ENCODE measurements at places on chromosomes 4 and X.

- no peak for DNase-seq
Observed at GRCh38 chr4:120636120-120636630, 286.4 kb downstream of the PRDM5 start.

- DNase-seq, result no peak
Observed at GRCh38 chr4:61318431-61318830, 118.3 kb downstream of the ADGRL3 start.

GRCh38 chr4:40915318-40916217 lies 165.8 kb downstream of the NSUN7 start:
- peak; percentile 85 for DNase-seq

DNA sequence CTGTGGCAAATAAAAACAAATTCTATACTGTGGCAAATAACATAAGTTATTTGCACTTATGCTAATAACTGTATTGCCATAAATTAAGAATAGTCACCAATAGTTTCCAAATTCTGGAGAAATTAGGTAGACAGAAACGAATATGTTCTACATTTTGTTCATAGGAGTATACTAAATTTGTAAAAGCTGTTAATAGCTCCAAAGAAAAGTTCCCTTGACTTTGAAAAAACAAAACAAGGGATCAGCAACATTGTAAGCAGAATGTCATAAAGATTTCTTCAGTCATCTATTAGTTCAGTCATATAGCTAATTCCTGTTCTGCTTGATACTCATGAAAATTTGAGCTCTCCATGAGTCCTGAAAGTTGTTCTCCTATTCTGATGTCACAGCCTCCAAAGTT lies 1472.8 kb downstream of the C4orf33 start:
- no peak for DNase-seq

DNA sequence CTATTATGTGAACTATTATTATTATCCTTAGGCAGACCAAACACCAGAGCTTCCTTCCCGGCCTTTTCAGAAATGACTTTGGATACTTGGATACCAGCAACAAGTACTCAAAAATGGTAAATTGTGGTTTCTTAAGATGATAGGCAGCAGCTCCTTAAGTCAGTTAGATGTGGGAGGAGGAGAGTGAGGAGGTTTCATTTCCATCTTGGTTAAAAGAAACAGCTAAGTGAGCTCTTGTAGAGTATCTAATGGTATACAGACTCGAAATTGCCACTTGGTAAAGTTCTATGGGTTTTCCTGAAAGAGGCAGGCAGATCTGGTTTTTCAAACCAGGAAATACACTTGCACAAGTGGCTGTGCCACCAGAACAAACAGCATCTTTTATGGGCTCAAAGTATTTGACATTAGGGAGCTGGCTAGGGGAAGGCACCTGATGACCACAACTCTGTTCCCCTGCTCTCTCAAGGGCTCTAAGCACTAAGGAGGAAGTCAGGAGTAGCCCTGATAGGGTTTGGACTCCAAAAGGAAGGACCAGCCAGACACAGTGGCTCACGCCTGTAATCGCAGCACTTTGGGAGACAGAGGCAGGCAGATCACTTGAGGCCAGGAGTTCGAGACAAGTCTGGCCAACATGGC lies 130.9 kb downstream of the TMEM164 start:
- no peak for DNase-seq

DNA sequence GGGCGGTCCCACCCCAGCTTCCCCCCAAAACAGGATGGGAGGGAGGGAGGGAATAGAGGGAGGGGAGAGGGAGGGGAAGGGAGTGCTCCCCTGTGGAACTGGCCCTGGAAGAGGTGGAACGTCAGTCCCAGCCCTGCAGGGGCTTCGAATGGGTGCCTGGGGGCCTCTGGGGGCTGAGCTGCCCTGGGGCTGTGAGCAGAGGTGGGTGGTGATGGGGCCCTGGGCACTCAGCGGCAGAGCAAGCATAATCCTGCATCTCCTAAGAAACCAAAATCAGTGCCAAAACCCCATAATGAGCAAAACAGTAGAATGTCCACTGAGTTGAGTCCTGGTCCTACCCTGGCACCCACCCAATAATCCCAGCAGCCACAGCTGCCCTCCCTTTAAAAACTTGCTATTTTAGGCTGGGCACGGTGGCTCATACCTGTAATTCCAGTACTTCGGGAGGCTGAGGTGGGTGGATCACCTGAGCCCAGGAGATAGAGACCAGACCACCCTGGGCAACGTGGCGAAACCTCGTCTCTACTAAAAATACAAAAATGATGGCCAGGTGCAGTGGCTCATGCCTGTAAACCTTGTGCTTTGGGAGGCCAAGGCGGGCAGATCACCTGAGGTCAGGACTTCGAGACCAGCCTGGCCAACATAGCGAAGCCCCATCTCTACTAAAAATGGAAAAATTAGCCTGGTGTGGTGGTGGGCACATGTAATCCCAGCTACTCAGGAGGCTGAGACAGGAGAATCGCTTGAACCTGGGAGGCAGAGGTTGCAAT lies 11.1 kb downstream of the DOK7 start:
- no peak for DNase-seq

- DNase-seq, result no peak
Observed at GRCh38 chr4:169567916-169568315, 44.5 kb downstream of the NEK1 start.

DNA sequence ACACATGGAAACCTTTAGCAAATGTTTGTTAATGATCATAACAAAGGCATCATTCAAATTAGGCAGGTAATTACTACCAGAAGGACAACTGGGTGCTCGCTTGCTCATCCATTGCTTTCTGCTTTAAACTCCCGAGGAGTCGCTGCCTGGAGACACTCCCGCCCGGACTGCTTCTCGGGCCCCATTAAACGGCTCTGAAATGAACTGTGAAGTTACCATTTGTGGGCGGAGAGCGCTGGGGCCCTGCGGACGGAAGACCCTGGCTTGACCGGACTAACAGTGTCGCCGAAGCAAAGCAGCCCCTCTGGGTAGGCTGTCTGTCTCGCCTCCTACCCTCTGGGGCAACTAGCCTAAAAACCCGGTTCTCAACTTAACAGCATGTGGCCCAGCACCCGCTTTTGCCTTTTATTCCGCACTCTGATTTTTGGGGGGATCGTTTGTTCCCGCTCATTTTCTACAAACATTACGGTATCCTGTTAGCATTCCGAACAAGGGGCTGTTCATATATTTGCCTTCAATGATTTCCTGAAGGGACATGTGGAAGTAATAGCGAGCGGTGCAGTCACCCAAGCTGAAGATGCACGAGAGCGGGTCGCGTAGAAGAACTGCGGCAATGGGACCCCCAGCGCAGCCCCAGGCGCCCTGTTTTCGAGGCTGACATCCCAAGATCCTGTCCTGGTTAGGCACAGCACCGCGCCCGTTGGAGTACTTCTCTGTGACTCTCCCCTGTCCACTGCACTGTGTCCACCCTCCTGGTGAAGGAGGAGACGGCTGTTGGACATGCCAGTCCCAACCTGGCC lies 1.6 kb upstream of the PDGFRA start:
- DNase-seq, result peak; percentile 76

DNA sequence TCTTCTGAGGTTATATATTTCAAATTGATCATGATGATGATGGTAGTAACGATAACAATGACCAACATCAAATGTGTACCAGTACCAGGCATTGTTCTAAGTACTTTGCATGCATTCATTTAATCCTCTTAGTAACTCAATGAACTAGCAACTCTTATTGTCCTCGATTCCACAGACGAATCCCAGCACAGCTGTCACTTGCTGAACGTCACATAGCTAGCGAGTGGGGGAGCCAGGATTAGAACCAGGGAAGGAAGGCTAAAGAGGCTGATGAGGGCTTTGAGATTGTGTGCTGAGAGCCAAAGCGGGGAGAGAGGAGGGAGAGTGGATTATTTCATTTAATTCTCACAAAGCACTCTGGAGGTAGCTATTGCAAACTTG lies 103.6 kb downstream of the PHOX2B start:
- no peak for DNase-seq

DNA sequence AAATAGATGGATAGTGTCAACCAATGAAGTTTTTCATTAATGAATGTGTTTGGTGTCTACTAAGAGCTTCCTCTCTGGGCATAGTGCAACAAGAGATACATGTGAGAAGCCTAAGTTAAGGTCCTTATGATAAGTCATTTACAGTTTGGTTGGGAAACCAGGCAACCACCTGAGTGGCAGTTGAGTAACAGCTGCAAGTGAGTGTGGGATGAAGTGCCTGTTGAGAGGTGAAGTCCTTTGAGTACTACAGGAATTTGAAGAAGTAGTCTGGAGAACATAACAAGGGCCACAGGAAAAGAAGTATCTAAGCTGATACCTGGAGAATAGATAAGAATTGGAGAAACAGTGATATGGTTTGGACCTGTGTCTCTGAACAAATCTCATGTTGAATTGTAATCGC lies 48.5 kb upstream of the FRMPD4 start:
- DNase-seq, result no peak

DNA sequence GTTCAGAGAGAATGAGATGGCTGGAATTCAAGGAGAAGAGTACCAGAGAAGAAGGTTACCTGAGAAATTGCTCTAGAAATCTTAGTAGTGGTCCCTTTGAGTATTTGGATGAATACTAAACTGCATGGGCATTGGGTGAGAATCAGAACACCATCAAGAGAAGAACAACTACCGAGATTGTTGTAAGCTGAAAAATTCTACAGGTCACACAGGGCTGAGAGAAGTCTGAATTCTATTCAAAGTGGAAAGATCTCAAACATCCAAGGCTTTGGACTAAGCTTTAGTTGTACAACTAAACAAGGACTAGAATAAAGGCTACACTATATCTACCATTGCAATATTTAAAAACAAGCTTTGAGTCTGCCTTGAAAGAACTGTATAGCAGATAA lies 40.8 kb downstream of the LRBA start:
- DNase-seq, result no peak

GRCh38 chr4:117971403-117971802 lies 62.9 kb upstream of the NDST3 start:
- DNase-seq, result peak; percentile 14

GRCh38 chr4:23874536-23874901 lies 15.3 kb downstream of the PPARGC1A start:
- no peak for DNase-seq

GRCh38 chrX:45505214-45505613 lies 304.5 kb upstream of the DIPK2B start:
- DNase-seq, result peak; percentile 74

DNA sequence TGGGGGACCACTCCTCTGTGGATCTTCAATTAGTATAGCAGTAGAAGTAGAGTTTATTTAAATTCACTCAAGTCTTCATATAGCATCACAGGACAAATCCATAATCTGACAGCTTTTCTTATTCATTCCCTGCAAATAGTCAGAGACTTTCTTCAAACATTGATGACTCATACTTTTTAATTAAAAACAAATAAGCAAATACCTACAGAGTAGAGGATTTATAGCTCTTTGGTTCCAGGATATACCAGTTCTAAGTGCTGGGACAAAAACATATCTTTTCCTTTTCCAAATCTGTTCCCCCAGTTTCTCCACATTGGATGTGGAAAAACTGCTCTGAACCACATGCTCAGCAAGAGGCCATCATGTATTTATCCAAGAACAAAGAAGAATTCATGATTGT lies 24.1 kb downstream of the EMCN start:
- DNase-seq, result no peak

DNA sequence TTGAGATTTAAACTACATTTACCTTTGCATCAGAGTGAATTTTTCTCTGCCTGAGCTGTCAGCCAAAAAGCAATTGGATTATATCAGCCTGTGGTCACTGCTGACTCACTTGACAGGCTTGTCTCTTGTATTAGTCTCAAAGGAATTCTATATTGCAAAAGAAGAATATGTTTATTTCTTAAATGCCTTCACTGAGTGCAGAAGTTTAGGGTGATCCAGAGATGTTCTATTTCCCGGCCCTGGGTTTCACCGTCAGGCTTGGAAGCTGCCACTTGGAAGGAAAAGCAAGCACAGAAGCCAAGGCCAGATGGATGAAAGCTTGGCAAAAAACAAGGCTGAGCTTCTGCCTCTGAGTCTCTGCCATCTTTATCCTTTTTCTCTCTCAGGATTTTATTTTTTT lies 80.9 kb downstream of the FAM114A1 start:
- peak; percentile 69 for DNase-seq

DNA sequence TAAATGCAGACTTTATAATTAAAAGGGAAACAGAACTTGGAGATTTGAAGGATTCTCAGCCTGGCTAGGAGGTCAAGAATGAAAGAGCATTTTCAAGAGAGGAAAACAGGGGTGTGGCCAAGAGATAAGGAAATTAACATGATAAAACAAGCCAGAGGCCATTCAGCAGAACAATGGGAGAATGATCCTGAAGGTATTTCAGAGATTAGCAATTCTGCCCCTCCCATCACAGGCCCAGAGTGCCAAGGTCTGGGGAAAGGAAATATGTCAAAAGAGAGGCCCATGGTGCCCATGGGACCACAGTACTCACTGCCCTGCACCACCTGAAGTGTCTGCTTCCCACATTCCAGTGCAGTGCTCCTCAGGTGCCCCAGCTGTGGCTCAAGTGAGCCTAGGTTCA lies 188.5 kb upstream of the STS start:
- DNase-seq, result no peak

DNA sequence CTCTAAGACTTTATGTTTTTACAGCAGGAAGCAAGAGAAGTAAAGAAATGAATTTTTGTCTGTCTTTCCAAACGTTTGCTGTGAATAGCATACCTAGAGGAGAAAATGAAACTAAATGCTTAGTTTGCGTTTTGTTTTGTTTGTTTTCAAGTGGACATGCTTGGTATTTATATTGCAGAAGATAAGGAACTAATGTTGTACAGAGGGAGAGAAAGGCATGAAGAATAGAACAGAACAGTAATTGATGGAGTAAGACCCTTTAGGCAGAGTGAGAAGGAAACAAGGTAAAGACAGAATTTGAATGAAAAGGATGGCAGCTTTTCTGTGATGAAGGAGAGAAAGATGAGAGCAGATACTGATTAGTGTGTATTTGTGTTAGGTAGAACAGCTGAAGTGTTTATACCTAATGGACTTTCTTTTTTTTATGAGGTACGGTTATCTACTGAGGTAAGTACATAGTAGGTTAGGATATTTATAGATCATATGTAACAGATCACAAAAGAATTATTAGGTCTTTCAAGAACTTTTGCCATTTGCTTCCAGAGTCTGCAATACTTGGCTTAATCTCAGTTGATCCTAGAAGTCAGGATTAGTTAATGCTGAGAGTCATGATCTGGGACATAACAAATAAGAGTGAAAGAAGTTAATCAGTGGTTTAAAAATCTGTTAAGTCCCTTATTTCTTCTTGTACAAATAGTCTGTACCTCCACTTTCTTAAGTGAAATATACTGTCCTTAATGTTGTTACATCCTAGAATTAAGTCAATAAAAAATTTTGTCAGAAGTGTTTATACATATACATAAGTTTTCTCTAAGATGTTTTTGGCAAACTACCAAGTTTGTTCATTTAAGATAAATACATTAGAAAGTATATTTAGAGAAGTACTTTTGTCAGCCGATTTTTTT lies 36.8 kb downstream of the FABP2 start:
- DNase-seq, result peak; percentile 36

GRCh38 chrX:107712231-107713202 lies 63.1 kb downstream of the TSC22D3 start:
- DNase-seq, result peak; percentile 76

DNA sequence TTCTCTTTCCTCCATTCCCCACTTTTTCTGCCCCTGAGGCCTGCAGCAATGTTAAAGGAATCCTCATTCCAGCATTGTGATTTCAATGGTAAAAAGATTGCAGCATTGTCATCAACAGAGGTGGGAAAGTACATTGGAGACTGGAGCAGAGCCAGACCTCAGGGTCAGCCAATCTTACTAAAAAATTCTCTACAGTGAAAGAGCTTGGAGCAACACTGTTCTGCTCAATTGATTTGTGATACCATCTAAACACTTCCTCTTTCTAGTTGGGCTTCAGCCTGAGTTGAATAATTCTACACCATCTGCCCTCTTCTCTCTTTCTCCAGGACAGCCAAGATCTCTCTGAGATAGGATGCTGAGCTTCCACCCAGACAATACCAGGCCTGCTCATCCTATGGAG lies 176.5 kb downstream of the AR start:
- DNase-seq, result peak; percentile 53
